Right renal pelvis (tissue), 4 donors: ENCODE measurements at places on chromosomes 4 and X. TPM values are rescaled to one million over a fixed set of nuclear protein-coding genes. Genes with fewer than 3 reads are reported as not detected.

GRCh38 chr4:42843694-42844093 lies 48.8 kb upstream of the GRXCR1 start:
- DNase-seq: no peak

GRCh38 chr4:23161787-23162186 lies 469.1 kb downstream of the GBA3 start:
- DNase-seq: no peak

DNA sequence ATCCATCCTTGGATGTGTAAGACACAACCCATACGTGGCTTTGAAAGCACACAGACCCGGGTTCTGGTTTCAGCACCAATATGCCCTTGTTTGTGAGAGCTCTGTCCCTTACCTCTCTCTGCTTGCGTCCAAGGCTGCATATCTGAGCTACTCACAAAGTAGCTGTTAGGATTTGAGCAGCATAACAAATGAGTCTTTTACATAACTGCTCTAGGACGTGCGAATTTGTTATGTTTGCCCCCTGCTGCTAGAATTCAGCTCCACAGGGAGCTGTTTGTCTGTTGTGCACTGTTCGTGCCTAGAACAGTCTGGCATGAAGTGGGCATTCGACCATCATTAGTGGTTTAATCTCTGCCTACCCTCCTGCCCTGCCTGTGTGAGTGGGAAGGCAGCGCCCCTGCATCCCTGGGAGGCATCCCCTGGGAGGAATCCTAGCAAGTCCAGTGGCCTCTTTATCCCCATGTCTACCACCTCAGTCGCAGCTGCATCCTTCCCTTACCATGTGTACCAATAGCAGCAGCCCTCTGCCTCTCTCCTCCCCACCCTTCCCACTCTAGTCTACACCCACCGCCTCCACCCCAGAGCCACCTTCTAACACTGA lies 42.1 kb downstream of the SLC2A9 start:
- DNase-seq: no peak

DNA sequence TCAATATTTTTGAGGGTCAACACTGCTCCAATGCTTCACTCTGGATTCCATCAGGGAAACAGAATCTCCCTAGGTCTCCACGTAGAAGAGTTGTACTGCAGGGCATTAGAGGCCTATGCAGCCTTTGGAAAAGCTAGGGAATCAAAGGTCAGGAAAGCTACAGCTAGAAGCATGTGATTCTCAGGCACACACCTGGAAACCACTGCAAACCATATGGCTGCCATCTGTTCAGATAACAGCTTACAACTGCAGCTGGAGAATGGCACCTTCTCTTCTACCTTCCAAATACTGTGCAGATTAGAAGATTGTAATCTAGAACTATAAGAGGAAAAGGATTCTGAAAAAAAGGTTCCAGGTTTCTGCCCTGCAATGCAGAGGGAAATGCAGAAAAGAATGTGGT lies 60.6 kb downstream of the BTC start:
- DNase-seq: no peak

The SYAP1 gene
- 31.6 TPM for polyA plus RNA-seq

The TIGD2 gene
- polyA plus RNA-seq: 11.2 TPM

The OCRL gene
- 27.3 TPM for polyA plus RNA-seq
